H54 (cell line): ENCODE measurements at places on chromosomes 3 and 15.

DNA sequence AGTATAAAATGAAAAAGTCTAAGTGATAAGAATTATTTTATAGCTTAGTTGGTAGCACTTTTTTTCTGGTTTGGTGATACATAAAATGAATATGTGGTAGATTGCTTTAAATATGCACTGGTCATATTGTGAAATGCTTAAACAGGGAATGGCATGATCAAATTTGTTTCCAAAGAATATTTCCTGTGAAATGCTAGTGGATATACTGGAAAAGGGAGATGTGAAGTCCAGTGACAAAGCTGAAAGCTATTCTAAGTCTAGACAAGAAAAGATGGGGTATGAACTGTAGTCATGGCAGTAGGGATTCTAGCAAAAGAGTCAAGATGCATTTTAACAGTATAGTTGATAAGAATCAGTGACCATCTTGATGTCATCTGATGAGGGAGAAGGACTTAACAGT is 98.9 kb upstream of the MME start:
- DNase-seq = no peak

GRCh38 chr3:73080216-73080966 is 18.9 kb downstream of the EBLN2 start:
- no peak for DNase-seq

GRCh38 chr3:148588291-148588690 is 109.4 kb upstream of the AGTR1 start:
- no peak for DNase-seq

DNA sequence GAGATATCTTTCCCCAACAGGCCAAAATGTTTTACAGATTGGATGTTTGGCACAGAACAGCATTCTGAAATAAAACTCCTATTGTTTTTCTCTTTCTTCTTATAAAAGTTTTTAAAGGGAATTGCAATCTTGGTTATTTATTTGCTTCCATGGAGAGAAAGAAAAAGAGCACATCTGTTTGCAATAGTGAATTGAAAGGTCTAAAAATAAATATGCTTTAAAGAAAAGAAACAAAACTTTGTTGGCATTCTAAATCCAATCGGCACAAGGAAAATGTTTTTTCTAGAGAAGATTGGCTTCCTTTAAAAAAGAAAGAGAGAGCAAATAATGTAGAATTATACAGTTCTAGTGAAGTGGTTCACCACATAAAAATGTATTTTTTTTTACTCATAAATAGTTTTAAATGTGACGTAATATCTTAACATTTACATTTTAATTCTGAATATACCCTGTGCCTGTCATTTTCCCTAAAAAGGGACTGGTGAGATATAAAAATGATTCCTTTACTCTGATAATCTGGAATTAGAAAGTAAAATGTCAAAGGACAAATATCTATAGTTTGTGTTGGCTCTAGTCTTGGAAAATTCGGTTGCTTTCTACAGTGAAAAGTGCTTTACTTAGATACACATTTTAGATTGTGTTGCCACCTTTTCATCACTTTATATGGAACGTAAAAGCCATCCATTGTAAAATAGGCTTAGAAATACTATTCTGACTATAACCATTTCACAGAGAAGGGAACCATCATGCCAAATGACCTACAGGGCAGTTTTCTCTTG is 257.4 kb upstream of the CBLB start:
- no peak for DNase-seq

DNA sequence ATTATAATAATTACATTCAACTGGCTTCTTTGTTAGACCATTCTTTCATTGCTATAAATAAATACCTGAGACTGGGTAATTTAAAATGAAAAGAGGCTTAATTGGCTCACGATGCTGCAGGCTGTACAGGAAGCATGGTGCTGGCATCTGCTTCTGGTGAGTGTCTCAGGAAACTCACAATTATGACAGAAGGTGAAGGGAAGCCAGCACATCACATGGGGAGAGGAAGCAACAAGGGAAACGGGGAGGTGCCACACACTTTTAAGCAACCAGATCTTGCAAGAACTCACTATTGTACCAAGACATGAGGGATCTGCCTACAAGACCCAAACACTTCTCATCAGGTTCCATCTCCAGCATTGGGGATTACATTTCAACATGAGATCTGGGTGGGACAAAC is 413.1 kb upstream of the ARRDC4 start:
- DNase-seq = no peak
